Upper lobe of right lung (tissue), 1 donor: ENCODE measurements at places on chromosomes 2 and 18. TPM values are rescaled to one million over a fixed set of nuclear protein-coding genes. Genes with fewer than 3 reads are reported as not detected.
A peak's percentile ranks its signal among the peaks of the same experiment; 100 is the strongest.

Gene PDE1A
- 6.3 TPM for total RNA-seq

Gene CDH19
- total RNA-seq: 1.4 TPM

Gene NHEJ1
- total RNA-seq: 14.3 TPM

Gene REEP1
- total RNA-seq: 7.8 TPM

Gene B3GNT7
- total RNA-seq: 53.5 TPM

- H3K36me3 ChIP-seq: no peaks in the 10 kb centered on the region
- no peaks in the 10 kb centered on the region for H3K4me1 ChIP-seq
- DNase-seq: no peak
- H3K4me3 ChIP-seq: no peak overlapping the region
Measured at GRCh38 chr2:100460904-100461530, 9.3 kb upstream of the NMS start.

DNA sequence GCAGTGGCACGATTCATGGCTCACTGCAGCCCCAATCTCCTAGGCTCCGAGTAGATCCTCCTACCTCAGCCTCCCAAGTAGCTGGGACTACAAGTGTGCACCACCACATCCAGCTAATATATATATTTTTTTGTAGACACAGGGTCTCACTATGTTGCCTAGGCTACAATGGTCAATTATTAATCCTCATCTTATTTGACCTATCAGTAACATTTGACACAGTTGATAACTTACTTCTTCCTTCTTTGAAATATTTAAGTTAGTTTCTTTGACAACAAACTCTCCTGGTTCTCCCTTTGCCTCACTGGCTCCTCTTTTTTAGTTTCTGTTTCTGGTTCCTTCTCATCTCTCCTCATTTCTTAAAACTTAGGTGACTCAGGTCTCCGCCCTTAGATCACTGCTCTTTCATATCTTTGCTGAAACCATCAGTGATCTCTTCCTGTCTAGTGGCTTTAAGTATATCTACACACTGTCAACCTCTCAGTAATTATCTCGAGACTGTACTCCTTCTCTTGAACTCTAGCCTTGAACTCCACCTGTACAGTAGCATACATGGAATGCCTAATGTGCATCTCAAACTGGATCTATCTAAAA lies 11.5 kb downstream of the PGAP1 start:
- H3K4me1 ChIP-seq: no peaks in the 10 kb centered on the region
- H3K27ac ChIP-seq: no peak overlapping the region
- no peaks in the 10 kb centered on the region for H3K27me3 ChIP-seq
- DNase-seq: no peak

- H3K4me1 ChIP-seq: peaks cover 24% of the 10 kb centered on the region
- H3K36me3 ChIP-seq: peaks cover 8% of the 10 kb centered on the region
- DNase-seq: peak; percentile 80
- H3K4me3 ChIP-seq: peak overlapping the region; percentile 62
- peaks cover 38% of the 10 kb centered on the region for H3K27me3 ChIP-seq
- H3K27ac ChIP-seq: peak overlapping the region; percentile 85
Measured at GRCh38 chr2:136116813-136117390, 1.0 kb downstream of the CXCR4 start.

- H3K27me3 ChIP-seq: no peaks in the 10 kb centered on the region
- no peak overlapping the region for H3K27ac ChIP-seq
- no peaks in the 10 kb centered on the region for H3K4me1 ChIP-seq
- DNase-seq: no peak
Measured at GRCh38 chr18:24923138-24923537, 428.8 kb downstream of the ZNF521 start.

DNA sequence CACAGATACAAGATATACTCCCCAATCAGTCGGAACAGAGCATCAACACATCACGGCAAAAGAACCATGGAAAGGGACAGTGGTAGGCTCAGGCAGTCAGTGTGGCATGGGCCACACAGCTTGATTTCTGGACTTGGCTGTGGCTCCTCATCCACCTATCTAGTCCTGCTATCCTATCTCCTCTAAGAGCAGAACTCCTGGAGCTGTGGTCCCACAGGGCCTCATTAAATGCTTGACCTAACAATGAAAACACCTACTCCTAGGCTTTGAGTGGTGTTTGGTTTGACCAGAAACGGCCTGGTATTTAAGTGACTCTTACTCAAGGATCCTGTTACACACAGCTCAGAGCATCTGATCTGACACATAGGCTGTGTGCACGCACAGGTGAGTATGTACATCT lies 33.6 kb upstream of the SMAD2 start:
- H3K4me3 ChIP-seq: no peak overlapping the region
- H3K36me3 ChIP-seq: no peaks in the 10 kb centered on the region
- H3K27ac ChIP-seq: no peak overlapping the region
- no peaks in the 10 kb centered on the region for H3K27me3 ChIP-seq

- no peak for DNase-seq
- H3K4me3 ChIP-seq: no peak overlapping the region
- no peaks in the 10 kb centered on the region for H3K27me3 ChIP-seq
Measured at GRCh38 chr2:99278793-99279291, 22.2 kb downstream of the LYG1 start.

DNA sequence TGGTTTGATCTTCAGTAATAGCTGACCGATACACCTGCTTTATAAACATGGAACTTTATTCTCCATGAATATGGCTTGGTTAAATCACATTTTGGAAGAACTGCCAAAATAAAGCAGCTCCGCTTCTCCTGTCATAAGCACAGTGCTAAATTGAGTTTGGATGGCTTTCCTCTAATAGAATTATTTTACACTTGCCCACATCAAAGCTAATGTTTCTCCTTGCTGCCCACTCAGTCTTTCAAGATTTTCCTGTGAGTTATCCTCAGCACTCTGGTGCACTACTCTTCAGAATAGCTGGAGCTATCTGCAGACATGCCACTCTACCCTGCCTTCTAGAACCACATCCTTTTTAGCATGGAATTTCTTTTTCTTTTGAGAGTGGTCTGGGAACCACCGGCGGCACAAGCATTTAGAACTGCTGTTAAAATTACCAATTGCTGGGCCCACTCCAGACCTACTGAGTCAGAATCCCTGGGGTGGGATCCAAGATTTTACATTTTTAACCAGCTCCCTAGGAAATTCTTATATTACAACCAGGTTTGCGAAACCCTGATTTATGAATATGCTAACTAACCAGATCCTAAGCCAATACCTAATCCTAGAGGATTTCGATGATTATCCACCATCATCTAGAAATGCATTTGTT lies 283.3 kb downstream of the AFF3 start:
- DNase-seq: no peak
- no peaks in the 10 kb centered on the region for H3K36me3 ChIP-seq
- H3K4me3 ChIP-seq: no peak overlapping the region
- no peaks in the 10 kb centered on the region for H3K27me3 ChIP-seq
- peaks cover 4% of the 10 kb centered on the region for H3K4me1 ChIP-seq

DNA sequence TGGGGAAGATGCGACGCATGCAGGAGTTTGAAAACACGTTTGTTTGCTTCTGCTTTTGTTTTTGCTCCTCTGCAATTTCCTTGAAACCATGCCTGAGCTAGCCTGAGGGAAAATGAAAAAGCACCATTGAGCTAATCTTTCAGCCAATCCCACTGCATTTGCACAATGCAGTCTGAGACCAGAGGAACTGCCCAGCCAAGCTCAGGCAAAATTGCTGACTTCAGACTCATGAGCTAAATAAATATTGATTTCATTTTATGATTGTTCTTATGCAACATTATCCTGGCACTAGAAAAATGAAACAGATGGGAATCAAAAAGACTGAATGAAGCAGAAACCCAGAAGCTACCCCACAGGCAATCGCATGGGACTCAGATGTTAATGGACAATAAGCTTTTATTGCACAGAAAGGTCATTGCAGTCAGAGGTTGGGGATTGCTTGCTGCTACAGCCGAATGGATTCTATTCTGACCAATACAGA lies 37.0 kb downstream of the TPRKB start:
- no peaks in the 10 kb centered on the region for H3K27me3 ChIP-seq
- H3K27ac ChIP-seq: peak overlapping the region; percentile 47
- H3K4me1 ChIP-seq: peaks cover 23% of the 10 kb centered on the region
- H3K36me3 ChIP-seq: no peaks in the 10 kb centered on the region
